Activated T-helper 1 cell treated with anti-CD3 and anti-CD28 coated beads, Interleukin-2, amount 50 U/mL, for 16 hours (primary cell): ENCODE measurements at places on chromosomes 6 and 20.

DNA sequence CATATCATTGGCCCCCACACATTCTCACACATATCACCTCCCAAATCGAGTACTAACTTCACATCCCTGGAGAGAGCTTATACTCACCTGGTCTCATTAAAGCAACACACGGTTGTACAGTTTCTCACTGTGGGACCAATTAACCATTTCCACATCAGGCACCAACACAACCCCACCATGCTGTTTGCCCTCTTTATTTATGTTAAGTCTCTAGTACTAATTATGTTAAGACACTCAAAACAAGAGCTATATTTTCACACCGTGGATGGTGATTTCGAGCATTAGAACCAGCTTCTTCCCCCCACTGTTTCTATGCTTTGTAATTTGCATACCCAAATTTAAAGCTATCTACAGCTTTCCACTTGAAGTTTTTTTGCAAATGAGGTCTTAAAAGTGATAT is 6.3 kb downstream of the SCML4 start:
- no peak for DNase-seq

GRCh38 chr6:119791736-119792135 is 442.2 kb upstream of the MAN1A1 start:
- no peak for DNase-seq

- DNase-seq = no peak
These were observed 118.3 kb downstream of the KHDC1L start for GRCh38 chr6:73107016-73107415.

- no peak for DNase-seq
These were observed 290.1 kb downstream of the BMP7 start for GRCh38 chr20:56976336-56976735.

DNA sequence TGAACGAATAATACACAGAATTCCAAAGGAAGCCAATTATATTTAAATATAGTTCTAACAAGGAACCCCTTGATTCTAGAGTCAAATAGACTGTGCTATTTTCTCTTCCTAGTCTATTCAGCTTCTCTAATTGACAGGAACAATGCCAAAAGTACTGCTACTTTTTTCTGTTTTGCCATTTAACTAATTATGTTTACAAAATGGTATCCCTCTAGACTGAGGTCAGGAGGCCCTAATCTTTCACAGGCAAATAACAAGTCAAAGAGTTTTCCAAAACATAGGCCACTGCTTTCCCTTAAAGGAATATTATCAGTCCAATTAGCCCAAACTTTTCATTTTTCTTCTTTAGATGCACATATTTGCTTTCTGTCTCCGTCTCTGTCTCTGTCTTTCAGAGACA is 539.3 kb downstream of the RFPL4B start:
- DNase-seq = no peak

- DNase-seq = no peak
These were observed 469.0 kb downstream of the CDC5L start for GRCh38 chr6:44856479-44856878.

DNA sequence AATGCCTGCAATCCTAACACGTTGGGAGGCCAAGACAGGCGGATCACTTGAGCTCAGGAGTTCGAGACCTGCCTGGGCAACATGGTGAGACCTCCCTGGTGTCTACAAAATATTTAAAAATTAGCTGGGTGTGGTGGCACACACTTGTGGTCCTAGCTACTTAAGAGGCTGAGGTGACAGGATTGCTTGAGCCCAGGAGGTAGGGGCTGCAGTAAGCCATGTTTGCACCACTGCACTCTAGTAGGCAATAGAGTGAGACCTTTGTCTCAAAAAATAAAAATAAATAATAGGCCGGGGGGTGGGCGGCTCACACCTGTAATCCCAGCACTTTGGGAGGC is 18.3 kb upstream of the RIPOR3 start:
- DNase-seq = no peak

DNA sequence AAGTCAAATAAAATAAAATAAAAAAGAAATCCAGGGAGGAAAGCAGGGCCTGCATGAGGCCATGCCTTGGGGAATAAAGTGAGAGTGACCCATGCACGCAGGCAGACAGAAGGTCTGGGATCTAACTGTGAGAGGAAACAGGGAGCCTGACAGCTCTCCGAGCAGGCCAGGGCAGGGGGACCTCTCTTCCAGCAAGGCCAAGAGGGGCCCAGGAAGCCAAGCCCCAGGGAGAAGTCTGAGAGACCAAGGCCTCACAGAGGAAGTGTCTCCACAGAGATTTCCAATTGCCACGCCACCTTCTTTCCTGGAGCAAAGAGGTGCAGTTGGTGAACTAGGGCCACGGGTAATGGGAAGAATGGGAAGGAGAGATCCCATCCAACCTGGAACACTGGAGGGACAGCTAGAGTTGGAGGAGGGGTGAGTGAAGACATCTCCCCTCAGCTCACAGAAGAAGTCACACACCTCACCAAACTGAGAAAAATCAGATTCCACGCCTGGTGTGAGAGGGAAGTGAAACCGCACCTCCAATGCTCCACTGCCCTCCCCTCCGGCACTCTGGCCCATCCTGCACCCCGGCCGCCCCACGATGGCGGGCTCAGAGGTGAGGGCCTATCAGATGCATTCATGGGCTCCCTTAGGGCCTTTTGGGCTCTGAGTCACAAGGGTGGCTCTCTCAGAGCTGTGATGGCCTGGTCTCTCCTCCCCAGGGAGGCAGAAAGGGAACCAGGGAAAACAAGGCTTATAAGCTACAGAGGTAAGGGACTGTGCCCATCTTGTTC is 25.1 kb upstream of the TAF8 start:
- no peak for DNase-seq

DNA sequence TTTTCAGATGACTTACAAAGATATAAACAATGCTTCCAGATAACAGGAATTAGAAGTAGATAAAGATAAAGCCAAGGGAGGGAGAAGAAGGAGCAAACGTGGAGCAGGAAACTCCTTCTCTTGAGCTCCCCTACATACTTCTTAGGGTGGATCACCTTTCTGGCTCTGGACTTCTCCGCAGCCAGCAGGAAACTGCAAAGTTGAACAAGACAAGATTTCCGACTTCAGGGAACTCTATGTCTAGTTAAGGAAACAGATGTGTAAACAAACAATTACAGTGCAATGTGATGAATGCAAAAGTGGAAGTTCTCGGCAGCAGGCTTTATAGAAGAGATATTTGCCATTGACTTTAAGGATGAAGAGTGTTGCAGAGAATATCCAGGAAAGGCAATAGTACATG is 134.0 kb upstream of the MARCKS start:
- DNase-seq = no peak

DNA sequence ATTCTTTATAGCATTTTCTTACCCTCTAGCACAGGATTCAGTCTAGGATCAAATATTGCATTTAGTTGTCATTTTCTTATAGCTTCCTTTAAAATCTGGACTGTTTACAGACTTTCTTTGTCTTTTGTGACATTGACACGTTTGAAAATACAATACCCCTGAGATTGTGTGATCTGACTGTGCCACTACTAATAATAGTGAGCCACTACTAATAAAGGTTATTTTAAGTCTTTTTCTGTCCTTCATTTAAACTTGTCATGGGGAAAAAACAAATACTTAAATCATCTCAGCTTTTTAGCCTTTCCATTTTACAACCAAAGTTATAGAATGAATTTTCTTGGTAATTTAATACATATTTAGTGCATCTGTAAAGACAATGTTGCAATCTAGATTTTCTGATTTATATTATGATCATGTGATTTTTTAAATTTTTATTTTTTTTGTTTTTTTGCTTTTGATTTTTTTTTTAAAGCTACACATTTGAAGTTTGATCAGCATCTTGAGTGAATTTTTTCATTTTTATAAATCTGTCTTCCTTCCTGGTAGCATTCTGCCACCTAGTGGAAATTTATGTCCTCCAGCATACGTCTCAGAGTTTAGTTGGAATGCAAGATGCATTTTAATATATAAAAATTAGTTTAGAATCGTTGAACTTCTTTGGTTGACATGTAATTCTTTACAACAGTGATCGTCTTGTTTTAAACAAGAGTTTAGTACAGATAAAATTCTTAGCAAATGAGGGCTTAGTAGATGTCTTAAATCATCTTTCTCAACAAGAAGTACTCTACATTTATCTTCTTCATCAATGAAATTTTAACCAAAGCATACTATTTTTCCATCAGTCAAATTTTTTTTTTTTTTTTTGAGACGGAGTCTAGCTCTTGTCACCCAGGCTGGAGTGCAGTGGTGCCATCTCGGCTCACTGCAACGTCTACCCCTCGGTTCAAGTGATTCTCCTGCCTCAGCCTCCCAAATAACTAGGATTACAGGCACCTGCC is 119.4 kb downstream of the NCOA3 start:
- DNase-seq = no peak

- no peak for DNase-seq
These were observed 6.7 kb downstream of the TEAD3 start for GRCh38 chr6:35489995-35490791.

- DNase-seq = no peak
These were observed 5.0 kb downstream of the EYA2 start for GRCh38 chr20:46899621-46900020.

DNA sequence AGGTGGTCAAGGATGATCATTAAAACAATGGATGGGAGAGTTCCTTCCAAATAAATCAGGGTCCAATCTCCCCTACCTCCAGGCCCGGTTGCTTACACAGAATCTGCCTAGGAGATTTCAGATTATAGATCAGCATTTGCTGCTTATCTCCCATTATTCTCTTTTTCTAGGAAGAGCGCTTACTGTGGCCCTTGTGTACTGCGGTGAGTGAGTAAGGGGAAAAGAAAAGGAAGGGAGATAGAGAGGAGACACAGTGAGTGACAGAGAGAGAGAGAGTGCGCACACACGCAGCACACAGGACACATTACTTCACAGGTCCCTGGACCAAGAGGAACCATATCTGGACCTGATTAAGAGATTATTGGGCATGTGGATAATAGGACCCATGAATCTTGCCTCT is 6.2 kb downstream of the LATS1 start:
- no peak for DNase-seq

- no peak for DNase-seq
These were observed 1.1 kb upstream of the NCOA3 start for GRCh38 chr20:47500554-47500953.

DNA sequence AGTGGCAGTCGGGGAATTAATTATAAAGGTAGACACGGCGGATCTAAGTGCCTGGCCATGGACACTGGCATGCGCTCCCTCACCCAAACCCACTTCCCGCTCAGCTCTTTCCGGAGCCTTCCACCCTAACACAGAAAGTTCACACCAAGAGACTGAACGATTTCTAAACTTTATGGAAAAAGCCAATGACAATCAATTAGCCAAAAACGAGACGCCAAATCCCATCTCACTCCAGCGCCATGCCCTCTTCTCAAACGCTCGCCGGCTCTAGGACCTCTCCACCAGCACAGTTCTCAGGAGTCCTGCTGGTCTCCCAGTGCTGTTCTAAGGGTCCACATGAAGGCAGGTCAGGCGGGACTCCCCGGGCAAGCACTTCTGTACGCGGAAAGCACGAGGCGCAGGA is 641 bp downstream of the SF3B5 start:
- no peak for DNase-seq

GRCh38 chr6:144853603-144854002 is 568.5 kb downstream of the UTRN start:
- no peak for DNase-seq

DNA sequence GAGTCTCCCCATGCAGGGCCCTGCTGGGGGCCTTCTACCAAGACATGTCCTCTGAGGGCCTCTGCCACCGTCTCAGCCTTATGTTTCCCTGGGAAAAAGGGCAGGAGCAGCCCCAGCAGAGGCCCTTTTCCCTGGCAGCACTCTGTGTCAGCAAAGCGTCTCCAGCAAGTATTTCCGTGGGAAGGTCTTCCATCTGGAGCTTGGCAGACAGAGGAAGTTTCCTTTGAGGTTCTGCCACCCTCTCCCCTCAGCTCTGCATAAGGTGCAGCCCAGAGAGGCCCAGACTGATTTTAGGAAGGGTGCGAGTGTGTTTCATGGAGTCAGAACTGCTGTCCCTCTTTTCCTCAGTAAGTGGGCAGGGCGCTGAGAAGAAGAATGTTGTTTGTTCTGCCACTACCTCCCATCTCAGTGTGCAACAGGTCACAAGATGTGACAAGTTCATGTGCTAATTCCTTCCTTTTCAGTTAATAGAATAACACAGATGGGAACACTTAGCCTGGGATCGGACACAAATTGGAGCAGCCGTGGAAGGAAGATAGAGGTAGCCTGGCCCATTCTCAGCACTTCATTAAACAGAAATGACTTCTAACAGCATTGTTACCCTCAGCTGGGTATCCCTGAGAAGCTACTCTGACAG is 784.4 kb downstream of the MAFB start:
- DNase-seq = no peak

DNA sequence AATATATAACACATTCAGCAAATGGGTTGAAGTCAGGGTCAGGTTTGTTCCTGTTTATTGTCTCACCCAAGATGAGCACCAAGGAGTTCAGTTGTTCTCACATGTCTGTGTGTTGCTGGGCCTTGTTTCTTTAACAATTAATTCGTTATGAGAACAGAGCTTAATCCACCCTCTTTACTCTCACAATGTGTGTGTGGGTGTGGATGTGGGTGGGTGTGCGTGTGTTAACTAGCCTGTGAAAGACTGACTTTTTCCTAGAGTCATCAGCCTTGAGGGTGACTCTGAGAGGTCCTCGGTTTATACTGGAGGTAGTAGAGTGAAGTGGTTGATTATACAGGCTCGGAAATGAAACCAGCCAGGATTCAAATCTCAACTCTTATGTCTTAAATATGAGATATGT is 672.1 kb downstream of the MAFB start:
- DNase-seq = no peak

DNA sequence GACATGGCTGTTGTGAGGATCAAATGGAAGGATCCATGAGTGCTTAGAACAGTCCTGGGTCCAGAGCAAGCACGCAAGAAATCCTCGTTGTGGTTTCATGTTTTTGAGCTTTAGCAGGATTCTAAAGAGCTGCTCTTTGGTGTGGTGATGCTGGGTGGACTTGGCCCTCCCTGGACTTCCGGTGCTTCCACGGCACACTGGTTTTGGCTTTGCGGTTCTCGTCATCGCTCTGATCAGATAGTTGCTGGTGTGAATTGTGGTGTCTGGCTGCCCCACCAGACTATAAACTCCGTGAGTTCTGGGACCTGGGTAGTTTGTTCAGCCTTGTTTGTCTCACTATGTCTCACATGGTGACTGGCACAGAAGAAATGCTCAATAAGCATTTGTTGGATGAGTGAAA is 3.3 kb downstream of the HNF4A start:
- no peak for DNase-seq

GRCh38 chr6:110810896-110811586 is 4.2 kb downstream of the CDK19 start:
- no peak for DNase-seq

DNA sequence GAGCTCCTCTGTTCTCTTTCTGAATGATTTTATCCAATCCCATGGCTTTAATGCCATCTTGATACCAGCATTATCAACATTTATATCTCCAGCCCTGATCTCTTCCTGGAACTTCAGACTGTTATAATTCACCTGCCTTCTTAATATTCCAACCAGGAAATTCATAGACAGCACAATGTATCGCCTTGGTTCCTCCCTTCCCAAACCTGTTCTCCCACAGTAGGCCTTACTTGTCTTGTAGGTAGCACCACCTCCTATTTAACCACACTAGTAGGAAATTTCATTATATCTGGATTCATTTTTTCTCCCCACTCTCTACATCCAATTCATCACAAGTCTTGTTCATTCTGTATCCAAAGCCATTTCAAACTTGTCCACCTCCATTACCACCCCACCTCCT is 106.3 kb upstream of the SHLD1 start:
- DNase-seq = no peak
